ENCODE measurements at places on chromosomes 12 and 14.

DNA sequence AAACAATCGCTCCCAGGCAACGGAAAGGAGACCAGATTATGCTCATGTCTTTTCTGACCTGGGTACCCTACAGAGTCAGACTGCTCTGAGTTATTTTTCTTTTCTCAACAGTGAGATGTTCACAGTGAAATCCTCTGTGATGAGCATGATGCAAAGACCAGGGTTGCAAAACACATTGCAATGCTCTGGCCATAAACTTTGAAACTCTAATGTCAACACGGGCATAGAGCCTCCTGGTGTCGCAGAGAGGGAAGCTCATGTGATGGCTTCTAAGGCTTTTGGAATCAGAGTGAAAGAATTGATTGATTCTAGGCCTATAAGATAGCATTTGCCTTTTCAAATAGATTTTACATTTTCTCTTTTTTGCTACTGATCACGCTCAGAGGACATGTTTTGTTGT lies 193.4 kb downstream of the RASSF9 start:
- no peak for DNase-seq

DNA sequence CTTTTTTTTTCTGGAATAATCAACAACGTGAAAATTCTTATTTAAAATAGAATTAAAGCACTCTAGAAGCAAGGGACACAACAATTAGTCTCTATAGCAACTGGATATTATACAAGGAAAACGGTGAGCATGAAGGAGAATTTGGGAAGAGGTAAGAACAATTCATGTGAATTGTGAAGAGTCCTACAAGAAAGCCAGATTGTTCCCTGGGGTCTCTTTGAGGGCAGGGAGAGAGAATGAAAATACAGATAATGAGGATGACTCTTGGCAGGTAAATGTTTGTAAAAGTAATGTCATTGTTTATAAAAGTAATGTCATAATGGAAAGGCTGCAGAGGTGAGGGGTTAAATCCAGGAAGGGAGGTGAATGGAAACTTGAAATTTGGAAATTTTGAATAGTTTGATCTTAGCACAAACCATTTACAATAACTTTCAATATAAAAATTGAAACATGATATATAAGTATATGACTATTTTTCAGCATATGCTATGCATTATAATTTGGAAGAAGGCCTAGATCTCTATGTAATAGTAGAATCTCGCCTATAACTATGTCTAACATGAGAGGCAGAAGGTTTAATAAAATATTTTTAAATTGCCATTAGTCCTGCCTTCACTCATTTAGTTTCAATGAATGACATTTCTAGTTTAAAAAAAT lies 378.8 kb upstream of the DCN start:
- no peak for DNase-seq

DNA sequence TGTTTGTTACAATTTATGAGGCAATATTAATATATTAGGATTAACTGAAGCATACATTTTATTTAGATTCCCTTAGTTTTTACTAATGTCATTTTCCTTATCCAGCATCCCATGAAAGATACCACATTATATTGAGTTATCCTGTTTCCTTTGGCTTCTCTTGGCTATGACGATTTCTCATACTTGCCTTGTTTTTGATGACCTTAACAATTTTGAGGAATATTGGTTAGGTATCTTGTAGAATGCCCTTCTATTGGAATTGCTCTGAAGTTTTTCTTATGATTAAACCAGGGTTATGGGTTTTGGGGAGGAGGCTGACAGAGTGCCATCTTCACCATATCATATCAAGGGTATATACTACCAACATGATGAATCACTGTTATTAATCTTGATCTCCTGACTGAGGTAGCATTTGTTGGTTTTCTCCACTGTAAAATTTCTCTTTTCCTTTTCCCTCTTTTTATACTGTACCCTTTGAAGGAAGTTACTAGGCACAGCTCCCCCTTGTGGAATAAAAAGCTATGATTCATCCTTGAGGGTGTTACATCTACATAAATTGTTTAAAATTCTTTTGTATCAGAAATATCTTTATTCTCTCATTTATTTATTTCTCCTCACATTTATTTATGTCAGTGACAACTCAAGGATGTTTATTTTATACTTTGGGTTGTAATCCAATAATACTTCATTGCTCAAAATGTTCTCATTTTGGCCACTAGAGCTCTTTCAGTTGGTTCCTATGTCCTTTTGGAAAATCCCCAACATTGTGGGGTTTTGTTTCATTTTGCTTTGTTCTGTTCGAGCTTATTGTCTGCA lies 239.0 kb downstream of the SLC16A7 start:
- DNase-seq = peak; percentile 22

DNA sequence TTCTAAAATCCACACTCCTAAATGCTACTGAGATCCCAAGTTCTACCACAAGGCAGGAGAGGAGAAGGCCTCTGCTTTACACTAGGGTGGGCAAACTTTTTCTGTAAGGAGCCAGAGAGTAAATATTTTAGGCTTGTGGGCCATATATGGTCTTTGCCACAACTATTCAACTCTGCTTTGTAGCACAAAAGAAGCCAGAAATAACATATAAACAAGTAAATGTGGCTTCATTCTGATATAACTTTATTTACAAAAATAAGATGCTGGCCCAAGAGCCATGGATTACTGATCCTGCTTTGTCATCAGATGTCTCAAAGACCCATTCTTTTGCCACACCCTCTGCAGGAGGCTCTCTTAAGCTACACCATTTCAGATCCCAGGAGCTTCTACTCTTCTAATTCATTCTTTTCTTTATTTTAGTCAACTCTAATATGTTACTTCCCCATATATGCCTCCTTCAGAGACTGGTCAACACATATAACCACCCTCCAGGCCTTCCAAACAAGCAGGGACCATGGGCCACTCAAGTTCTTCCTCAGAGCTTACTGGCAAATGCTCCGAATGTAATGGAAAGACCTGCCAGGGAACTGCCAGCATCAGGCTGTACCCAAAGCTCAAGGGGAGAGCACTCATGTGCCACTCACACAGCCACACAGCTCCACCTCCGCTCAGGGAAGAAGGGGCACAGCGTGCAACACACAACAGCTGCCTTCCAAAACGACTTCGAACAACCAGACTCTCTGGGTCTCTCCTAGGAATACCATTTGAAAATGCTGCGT lies 15.6 kb downstream of the APPL2 start:
- no peak for DNase-seq

DNA sequence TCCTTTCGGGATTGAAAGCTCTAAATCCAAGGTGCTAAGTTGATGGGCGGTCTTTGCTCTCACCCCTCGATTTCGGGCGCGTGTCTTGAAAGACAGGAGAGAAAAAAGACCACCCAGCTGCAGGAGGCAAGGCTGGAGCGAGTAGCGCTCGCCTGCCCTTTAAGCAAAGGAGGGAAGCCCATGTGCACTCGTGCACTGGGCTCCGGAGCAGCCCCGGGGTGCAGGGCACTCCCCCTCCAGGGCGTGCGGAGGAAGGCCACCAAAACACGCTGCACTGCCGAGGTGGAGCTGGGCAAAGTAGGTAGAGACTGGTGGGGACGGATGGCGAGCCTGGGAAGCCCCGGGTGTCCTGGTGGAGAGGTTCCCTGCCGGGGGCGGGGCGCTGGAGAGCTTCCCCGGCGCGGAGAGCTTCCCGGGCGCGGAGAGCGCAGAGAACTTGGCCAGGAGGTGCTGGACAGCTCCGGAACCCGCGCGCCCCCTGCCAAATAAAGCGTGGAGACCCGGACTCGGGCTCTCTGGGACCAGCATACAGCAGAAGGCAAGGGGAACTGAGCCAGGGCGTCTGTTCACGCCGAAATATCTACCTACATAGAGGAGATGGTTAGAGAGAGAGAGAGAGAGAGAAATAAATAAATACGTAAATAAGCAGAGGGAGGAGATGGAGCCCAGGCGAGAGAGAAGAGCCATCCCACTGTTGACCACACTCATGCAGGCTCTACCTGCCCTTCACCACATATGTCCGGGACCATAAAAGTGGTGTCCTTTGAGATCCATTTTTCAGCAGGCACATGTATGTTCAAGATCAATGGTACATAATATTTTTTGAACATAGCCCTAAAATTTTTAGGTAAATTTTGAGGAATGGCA lies 662 bp upstream of the NELL2 start:
- DNase-seq = peak; percentile 53

DNA sequence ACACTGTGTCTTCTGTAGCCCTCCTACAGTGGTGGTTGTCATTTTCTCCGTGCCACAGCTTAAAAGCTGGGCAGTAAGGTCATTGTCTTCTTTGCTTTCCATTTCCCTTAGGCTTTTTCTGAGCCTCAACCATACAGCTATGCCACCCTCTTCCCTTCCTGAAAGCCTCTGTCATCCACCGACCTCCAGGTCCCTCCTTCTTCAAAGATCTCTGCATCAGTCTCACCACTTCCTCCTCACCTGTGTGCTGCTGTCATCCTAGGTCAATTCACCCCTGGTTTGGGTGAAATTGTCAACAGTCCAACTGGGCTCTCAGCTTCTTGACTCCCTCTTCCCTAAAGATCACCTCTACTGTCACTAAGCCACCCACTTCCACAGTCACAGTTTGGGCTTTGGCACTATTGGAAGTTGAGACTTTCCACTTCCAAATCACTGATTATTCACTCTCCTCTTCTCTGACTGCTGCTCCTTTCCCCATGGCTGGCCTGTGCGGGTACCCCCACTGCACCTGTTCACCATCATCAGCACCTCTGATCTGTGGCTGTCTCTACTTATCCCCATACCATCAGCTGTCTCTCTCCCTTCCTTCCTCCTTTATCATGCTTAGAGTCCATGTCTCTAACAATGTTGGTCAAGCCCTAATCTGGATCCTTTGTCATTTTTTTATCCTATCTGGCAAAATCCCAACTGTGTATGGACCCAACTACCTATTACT lies 15.5 kb upstream of the TSPAN9 start:
- no peak for DNase-seq

DNA sequence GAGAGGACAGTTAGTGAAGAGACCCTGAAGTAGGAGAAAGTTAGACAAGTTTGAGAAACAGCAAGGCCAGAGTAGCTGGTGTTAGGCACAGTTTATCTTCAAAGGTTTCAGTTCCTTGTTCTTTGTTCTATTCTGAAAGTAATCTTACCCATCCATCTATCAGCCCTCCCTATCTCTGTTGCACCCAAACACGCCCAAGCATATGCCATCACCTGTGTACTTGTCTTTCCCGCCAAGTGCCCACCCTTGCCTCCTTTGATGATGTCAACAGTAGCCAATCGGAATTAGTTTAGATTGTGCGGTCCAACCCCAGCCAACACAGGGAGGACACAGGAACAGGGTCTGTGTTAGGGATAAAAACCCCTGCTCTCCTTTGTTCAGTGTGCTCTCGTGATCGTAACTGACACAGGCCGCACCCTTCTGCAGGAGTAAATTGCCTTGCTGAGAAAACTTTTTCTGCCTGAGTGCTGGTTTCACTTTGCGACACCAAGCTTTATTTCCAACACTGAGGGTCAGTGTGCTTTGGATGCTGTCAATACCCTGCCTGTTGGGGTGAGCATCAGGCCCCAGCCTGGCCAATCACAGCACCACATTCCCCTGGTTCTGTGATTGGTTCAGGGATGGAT lies 4.7 kb upstream of the TMEM229B start:
- DNase-seq = no peak

DNA sequence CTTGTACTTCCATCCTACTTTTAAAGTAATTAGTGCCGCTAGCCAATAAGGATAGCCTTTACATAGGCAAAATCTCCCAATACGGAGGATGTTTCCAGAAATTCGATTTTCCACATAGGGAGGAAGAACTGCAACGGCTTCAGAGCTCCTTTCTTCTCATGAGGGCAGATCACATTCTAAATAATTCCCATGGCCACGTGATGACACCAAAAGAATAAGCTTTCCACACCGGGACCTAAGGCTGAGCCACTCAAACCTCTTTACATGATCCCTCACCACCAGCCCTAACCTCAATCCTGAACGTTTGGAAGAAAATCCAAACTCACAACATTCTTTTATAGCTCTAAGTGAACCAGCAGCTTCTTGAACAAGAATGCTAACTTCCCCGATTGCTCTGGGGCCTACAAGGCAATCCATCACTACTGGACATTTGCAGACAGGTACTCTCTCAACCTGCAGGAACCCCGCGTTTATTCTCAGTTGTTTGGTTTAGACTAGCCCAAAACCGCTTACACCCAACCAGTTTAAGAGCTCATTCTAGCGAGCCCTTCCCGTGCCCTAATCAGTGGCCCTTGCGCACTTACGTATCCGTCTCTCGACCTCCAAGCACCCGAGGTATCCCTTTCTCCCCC lies 884 bp downstream of the CAPRIN2 start:
- DNase-seq = no peak

GRCh38 chr14:56686416-56686815 lies 106.8 kb downstream of the TMEM260 start:
- no peak for DNase-seq

DNA sequence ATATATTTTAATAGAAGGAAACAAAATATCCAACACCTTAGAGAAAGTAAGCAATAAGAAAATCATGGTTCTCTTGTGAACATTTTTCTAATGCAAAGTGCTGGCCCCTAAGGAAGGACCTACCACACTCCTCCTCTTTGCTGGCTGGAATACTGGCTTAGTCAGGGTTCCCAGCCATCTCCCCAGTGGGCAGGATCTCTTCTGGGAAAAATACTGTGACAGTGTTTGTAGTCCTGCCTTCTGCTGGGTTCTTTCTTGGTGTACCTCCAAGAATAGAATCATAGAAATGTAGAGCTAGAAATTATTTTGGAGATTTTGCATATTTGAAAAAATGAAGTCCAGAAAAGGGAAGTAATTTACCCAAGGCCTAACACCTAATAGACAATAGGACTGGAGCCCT lies 31.9 kb downstream of the KCNMB4 start:
- DNase-seq = no peak

DNA sequence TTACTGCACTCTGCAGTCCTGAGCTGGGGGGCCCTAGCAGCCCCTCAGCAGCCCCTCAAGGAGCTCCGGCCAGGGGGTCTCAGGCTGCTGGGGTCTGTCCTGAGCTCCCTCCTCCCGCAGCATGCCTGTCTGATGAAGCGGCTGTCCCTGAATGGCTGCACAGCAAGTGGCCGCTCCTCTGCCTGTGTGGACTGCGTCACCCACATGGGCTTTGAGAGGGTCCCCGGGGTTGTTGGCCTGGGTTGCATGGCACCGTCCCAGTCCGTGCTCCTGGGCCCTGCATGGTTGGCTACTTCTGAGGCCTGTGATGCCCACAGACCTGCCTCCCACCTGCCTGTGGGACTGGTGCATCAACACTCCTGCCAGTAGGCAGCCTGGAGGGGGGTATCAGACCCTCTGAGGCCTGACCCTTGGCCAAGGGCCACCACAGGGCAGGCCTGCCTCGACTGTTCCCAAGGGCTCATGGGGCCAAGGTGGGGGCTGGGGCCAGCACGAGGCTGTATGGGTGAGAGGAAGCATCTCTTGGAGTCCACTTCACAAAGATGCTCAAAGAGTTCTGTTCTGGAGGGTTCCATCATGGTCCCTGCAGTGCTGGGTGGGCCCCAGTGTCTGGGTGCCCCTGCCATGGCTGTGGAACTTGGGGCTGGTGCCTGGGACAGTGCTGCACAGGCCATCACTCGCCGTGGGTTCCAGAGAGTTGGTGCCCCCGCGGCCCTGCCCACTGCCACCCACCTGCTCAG lies 12.2 kb downstream of the CEP170B start:
- DNase-seq = no peak
